ENCODE measurements at places on chromosomes 2 and 18.

DNA sequence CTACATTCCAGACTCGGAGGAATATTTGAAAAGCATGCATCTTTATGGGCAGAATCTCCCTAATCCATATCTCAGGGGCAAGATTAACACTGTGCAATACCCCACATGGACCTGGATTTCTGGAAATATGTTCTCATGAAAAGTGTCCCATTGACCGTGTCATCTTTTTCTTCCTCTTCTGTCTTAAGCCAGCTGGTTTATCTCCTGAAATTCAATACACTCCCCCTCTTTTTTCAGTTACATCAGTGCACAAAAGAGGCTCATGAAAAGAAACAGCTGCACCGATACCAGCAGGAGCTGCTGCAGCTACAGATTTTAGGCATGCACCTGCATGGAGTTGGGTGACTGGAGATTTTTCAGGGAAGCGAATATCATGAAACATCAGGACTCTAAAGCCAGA, 117.2 kb downstream of the SLC4A3 start:
- DNase-seq: no peak

- no peak for DNase-seq
Measured at GRCh38 chr2:1539441-1539840, 126.2 kb downstream of the TPO start.

DNA sequence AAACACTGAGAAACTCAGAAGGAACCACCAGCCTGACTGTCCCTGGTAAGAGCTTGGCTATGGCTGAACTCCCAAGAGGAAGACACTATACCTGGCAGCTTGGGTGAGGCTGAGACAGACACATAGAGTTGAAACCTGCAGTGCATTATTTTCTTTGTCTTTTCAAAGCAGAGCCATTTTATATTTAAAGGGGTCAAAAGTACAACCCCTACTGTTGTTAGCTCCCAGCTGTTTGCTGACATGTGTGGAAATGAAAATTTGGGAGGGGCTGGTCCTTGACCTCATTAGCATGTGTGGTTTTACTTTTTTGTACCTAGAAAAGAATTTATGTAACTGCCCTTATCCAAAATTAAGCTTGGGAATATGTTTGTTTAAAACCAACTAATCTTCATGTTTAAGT, 309.0 kb downstream of the RPRM start:
- DNase-seq: no peak

DNA sequence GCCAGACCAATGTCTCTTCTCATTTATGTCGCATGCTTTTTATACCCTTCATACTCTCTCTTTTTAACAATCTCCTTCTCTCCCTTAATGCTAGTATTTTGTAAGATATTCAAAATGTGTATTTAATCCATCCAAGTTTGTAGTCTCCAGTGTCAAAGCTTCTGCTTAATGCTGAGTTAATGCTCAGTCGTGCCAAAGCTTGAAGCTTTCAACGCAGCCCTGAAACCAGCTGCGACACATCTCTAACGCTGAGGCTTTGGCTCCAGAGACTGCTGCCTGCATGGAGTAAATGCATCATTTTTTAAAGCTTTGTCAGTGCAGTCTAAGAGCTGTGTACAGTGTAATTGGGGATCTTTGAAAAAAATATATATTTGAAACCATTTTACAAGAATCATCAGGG, 2108.8 kb upstream of the PIK3C3 start:
- DNase-seq: no peak

- DNase-seq: no peak
Measured at GRCh38 chr2:241759067-241759807, 17.4 kb upstream of the GAL3ST2 start.

- no peak for DNase-seq
Measured at GRCh38 chr2:179265082-179265510, 464 bp upstream of the SESTD1 start.

DNA sequence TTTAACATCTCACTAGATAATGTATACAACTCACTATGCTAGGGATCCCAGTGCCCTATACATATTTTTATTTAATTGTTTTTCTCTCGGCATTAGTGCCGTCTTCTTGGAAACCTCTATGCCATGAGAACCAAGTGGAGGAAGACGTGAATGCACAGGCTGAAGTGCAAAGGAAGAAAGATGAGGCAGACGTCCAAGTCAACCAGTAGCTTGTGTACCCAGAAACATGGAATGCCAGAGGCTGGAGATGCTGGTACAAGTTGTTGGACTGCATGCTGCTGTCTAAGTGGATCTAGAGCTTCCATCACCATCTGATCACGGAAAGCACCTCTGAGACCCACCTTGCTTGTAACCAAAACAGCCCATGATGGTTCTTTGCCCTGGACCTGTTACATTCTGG, 12.5 kb upstream of the GEMIN6 start:
- no peak for DNase-seq

GRCh38 chr18:51711298-51711889, 513.9 kb upstream of the MEX3C start:
- no peak for DNase-seq

DNA sequence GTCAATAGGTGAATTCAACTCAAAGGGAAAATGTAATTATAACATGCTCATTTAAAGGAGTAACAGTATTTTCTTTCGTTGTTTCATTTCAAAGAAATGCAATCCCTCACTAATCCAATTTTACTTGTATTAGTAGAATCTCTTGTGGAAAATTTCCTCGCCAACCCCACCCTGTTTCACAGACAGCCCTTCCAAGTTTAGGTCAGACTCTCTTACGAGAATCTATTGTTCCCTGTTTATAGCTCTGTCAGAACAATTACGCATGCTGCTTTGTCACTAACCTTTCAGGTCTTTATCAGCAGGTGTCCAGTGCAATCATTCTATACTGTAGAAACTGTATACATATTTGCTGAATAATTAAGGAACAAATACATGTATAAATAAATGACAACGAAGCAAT, 657.8 kb upstream of the LINC00305 start:
- DNase-seq: no peak

GRCh38 chr2:227880460-227880859, 9.0 kb downstream of the DAW1 start:
- no peak for DNase-seq

GRCh38 chr18:24271381-24272228, 126.0 kb downstream of the OSBPL1A start:
- DNase-seq: no peak

GRCh38 chr2:46297546-46298271, 502 bp downstream of the EPAS1 start:
- peak; percentile 60 for DNase-seq

GRCh38 chr2:59693231-59693959, 860.1 kb downstream of the BCL11A start:
- DNase-seq: no peak

DNA sequence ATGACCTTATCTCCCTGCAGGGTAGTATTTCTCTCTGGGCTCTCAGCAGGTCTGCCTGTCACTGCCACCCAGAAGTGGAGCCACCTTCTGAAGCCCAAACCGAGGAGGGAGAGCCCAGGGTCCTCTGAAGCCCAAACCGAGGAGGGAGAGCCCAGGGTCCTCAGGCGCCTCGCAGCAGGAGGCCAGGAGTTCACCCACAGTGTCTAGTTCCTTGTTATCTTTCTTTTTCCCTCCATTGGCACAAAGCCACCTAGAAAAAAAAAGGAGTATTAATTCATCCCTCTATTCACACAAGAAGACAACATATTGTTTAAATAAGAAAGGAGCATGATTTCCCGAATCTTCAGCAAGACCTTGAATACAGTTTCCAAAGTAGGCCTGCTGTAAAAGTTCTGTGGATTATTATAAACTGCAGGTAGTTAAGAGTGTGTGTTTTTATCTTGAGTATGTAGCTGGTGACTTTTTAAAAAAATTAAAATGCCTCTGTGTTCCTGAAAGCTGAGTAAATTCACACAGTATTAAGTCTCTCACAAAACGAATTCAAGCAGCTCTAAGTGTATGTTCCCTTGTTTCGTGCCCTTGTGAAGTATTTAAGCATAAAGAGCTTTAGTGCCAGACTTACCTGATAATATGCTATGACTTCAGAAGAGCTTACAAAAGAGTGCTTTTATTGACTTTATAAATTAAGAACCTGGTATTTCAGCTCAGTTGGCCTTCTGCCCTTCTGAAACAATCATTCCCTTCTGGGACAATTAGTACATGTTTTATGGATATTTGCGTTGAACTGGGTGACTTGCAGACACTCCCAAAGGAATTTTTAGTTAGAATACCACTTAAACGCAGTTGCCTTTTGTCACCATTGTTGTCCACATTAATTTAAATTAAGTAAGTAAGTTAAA, 11.7 kb upstream of the GRHL1 start:
- no peak for DNase-seq

- no peak for DNase-seq
Measured at GRCh38 chr2:42843131-42843530, 50.7 kb upstream of the HAAO start.

DNA sequence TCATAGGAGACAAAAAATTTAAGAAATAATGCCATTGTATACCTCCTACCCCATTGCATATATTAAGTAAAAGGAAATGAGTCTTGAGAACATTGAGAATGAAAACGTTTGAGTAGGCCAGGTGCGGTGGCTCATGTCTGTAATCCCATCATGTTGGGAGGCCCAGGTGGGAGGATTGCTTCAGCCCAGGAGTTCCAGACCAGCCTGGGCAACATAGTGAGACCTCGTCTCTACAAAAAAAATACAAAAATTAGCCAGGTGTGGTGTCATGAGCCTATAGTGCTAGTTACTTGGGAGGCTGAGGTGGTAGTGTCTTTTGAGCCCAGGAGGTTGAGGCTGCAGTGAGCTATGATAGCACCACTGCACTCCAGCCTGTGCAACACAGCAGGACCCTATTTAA, 107.7 kb upstream of the MGAT5 start:
- no peak for DNase-seq

- no peak for DNase-seq
Measured at GRCh38 chr2:227826019-227826521, 12.4 kb downstream of the CCL20 start.

DNA sequence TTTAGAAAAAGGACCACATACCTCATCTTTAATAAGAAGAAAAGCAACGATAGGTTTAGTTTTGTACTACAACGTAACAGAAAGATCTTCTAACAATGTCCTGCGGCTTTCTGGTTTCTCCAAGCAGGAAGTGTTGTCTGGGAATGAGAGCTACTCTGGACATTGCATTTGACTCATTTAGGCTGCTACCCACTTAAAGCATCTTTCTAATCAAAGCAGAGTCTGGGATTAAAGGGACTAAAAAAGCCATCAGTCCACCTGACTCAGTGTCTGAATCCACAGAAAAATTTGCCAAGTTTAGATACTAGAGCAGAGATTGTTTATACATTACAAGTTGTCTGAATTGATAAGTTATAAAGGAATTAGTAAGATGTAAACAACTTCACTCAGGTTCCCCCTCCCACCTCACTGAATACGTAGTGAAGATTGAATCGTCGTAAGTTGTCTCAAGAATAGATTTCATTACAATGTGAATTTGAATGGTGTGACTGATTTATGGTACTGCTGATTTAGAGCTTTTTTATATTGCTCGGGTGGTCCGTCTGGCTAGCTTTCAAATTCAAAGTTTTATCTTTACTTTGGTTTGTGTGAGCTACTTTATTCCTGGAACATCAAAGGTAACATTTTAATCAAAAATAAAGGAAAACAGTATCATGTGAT, 70.2 kb upstream of the SMIM21 start:
- DNase-seq: no peak

DNA sequence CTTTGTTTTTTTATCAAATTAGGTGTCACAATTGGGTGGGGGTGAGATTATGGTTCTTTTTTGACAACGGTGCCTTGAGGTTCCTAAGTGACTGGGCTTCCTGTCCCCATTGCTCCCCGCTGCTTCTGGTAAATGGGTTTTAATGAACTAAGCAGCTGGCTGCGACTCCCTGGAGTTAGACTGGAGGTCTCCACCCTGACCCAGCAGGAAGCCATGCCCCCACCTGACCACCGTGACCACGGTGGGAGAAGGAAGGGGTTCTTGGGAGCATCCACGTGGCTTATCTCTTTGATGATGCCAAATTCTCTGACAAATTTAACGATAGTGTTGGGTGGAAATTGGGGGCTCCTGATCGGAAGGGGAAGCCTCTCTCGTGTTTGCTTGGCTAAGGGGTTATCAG, 12.2 kb downstream of the CNDP2 start:
- no peak for DNase-seq

DNA sequence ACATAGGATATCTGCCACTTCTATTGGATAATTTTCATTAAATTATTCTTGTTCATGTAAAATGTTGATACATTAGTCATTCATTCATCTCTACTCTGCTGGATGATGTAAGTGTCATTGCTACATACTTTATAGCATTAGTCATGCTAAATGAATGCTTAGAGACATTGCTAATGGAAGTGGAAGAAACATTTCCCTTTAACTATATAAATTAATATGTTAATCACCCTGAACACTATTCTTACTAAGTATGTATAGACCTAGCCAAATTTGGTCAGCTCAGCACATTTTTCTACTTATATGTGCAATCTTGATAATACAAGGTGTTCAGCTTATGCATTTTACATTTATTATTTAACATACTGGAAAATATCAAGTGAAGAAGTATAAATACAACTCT, 160.2 kb downstream of the DPP4 start:
- no peak for DNase-seq

GRCh38 chr2:162925595-162925994, 87.0 kb upstream of the KCNH7 start:
- no peak for DNase-seq

- DNase-seq: no peak
Measured at GRCh38 chr2:155368934-155369333, 670.4 kb downstream of the KCNJ3 start.

GRCh38 chr2:188364033-188364630, 72.5 kb downstream of the GULP1 start:
- no peak for DNase-seq

- DNase-seq: no peak
Measured at GRCh38 chr2:147487286-147487977, 357.4 kb upstream of the ACVR2A start.

GRCh38 chr2:232835687-232836208, 34.3 kb upstream of the SNORC start:
- DNase-seq: no peak

GRCh38 chr2:75053484-75054112, 95.2 kb downstream of the POLE4 start:
- DNase-seq: no peak

DNA sequence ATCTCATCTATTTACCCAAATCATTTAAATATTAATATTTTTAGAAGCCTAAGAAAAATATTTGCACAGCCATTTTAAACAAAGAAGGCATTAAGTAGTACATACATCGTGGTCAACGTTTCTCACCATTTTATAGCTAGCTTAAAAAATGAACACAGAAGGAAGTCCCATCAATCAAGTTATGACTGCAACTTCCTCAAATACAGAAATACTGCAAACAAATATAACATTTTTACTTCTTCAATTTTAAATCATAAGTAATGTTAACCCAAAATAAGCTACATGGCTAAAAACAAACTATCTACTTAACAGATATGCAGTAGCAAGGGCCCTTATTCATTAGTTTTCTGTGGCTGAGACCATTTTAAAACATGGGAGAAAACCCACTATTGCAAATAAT, 30.6 kb downstream of the ITSN2 start:
- DNase-seq: no peak

DNA sequence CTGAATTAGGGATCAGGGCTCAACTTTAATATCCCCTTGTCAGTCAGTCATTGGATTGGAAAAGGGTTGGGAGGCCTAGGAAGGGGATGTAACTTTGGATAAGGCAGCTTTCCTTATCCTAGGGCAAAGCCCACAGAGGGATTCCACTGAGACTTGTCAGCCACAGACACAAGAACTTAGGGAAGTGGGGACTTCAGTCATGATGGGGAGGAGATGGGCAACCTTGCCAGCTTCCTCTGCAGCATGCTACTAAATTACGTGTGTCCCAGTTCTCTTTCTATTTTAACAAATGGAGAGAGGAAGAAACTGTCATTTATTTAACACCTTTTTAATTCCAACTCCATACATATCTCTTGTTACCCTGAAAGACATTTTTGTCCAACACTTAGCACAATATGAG, 237.8 kb downstream of the WDR7 start:
- DNase-seq: no peak
